LoVo (cell line): ENCODE measurements at places on chromosomes 1 and 21.

- no peak for DNase-seq
These were observed 252.3 kb downstream of the FMN2 start for GRCh38 chr1:240343966-240344365.

- DNase-seq, result no peak
These were observed 39.2 kb downstream of the DISP3 start for GRCh38 chr1:11518016-11518701.

DNA sequence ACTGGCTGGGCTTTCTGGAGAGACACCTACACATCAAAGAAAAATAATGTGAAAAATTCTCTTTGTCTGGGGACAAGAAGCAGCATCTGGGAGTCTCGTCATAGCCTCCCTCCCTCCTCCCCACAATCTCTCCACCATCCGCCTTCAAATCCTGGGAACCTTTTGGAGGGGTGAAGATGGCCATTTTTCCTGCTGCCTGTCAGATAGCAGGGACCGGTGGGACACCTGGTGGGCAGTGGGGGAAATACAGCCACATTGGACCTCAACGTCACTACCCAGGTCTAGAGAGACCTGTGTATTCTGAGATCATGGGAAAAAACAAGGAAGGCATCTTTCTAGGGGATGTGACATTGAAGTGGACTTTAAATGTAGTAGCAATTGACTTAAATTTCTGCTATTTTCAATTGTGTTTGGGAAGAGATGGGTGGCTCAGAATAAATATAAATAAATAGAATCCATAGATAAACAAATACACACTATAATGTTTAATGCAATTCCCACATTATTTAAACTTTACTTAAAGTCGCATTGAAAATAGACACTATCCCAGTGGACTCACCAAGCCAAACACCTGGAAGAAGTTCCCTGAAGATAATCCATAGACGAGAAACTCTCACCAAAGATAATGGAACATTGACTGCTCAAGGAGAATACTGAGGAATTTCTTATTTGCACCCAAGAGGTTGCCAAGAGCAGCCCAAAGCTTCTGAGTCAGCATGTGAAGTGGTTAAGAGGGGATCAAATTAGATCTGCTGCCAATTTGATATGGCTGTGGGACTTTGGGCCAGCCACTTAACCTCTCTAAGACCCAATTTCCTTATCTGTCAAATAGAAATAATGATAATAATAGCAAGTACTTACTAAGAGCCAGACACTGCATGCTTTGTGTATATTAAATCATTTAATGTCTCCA, 147.6 kb upstream of the CAMK1G start:
- DNase-seq, result peak; percentile 63

DNA sequence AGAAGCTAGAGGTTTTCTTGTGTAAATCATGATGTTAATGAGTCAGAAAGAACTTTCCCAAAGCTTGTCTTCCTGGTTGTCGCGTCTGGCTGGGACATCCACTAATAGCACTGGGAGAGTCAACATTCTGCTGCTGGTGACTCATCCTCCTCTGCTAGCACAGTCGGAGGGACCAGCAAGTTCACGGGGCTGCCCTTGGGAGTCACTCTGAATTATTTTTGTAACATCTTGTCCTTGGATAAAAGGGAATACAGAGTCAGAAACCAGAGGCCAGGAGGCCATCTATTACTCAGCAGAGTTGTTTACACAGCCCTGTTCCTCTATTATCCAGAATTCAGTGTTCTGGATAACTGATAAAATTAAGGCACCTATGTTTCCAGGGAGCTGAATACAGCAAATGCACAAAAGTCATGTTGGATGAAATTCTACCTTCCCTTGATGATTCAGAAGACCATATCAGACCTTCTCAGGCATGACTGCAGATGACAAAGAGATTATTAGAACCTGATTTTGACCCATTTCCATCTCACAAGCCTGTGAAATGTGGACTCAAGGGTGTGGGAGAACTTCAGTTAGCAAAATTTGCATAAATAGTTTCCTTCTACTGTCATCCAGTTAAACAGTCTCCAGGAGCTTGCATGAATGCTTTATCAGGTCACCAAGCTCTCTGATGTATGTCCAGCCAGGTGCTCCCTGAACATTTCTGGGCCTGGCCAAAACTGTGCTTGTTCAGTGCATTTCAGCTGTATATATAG, 68.1 kb downstream of the JAK1 start:
- DNase-seq, result peak; percentile 94

- DNase-seq, result no peak
These were observed 411.0 kb upstream of the NEGR1 start for GRCh38 chr1:72693376-72693775.

- DNase-seq, result no peak
These were observed 94.7 kb downstream of the CSMD2 start for GRCh38 chr1:34070201-34070836.

- DNase-seq, result no peak
These were observed 299.8 kb upstream of the USP25 start for GRCh38 chr21:15430023-15430422.

- no peak for DNase-seq
These were observed 732.9 kb downstream of the RWDD3 start for GRCh38 chr1:95966866-95967265.

- peak; percentile 52 for DNase-seq
These were observed 75.1 kb downstream of the ZNF281 start for GRCh38 chr1:200334661-200335256.

GRCh38 chr1:153629971-153630370, 1.7 kb downstream of the S100A1 start:
- no peak for DNase-seq

DNA sequence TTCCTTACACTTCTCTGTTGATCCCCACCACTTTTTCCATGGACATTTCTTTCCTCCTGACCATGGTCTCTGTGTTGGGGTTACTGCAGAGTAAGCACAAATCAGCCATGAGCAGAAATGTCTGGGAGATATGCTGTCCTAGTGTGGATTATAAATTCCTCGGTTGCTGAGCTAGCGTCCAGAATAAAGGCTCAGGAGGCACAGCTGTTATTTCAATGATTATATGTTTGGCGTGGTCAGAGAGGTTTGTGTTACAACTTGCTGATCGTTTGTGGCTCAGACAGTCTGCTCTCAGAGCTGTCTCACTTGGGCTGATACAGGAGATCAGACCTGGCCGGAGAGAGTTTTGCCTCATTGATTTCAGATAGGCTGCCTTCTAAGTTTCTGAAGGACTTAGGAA, 37.5 kb upstream of the LAMC2 start:
- DNase-seq, result no peak

DNA sequence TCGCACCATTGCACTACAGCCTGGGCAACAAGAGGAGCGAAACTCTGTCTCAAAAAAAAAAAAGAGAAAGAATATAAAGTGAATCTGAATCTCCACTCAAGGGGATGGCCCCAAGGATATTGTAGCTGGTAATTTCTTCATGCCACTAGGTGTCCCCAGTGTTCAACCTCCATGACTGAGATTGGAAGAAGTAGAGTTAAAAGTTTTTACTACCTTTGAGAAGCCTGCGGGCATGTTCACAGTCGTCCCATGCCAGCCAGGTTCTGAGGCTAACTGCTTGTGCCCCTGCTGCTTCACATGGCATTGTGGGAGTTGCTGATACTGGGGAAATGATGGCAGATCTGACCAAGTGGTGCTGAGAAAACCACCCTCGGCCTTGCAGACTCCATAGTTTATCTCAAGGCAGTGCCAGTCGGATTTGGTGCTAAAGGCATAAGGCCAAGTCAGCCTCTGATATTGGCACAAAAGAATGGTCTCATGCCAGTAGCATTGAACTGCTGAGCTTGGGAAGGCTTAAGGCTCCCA, 10.8 kb upstream of the SHISA4 start:
- peak; percentile 22 for DNase-seq

- peak; percentile 89 for DNase-seq
These were observed 12.1 kb downstream of the PRKACB start for GRCh38 chr1:84156210-84156621.

- DNase-seq, result peak; percentile 34
These were observed 25.6 kb downstream of the SLC45A1 start for GRCh38 chr1:8343464-8344001.

GRCh38 chr1:12763479-12763878, 10.1 kb upstream of the PRAMEF12 start:
- no peak for DNase-seq

GRCh38 chr1:182617014-182617429, 12.8 kb upstream of the RGS16 start:
- DNase-seq, result no peak

DNA sequence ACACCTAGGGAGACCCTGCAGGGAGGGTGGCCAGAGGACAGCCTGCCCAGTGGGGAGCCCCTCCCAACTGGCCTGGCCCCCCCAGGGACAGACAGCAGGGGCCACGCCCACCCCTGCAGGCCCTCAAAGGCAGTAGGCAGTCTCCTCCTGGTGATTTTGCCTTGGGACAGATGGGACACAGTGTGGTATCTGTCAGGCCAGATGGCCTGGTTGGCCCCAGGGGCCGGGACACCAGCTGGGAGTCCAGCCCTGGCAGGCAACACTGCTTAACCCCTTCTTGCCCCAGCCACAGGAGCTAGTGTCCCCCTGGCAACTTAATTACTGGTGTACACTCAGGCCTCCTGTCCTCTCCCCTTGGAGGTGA, 17.8 kb downstream of the IFFO2 start:
- DNase-seq, result no peak

DNA sequence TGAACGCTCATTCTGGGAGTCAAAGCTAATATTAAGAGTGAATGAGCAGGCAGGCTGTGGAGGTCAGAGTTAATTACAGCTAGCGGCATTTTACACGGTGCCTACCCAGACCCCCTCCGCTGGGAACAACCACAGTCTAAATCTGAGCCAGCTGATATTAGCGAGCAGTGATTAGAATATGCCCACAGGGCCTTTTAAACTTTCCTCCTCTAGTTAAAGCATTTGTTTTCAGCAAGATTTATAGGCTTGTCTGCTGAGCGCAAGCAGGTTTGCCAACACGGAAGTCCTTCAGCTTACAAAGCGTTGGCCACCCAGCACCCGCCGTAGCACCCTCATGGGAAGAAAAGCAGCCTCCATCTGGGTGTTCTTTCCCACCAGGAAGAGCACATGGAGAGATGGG, 72.1 kb downstream of the LMX1A start:
- no peak for DNase-seq

DNA sequence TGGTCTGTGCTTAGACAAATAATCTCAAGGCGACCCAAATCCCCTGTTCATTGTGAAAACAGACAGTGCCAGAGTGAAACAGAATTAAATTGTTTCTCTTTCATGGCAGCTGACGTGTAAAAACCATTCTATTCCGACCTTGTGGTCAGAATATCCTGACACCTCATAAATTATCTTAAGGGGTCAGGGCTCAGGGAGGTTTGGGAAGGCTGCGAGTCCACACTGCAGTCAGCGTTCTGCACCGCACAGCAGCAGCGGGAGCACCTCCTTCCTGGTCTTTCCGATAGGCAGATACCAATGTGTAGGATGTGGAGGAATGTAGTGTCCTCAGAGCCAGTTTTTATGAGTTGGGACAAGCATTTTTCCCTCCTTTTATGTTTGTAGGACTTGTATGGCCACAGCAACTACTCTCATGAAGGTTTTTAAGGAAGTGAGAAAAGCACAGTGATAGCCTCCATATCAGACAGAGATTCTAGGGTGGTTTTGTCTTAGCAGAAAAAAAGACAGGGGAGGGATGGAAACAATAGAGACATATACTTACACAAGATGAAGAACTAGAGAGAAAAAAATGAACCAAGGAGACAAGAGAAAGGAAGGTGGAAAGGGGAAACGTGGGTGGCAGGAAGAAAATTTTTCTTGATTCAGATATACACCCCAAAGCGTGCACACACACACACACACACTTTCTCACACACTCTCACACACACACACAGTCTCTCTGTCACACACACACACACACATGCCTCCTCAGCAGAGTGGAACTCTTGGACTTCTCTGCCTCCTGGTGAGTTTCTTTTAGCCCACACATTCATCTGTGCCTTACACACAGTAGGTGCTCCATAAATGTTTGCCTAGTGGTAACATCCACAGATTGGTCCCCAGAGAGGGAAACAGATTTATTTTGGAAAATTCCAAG, 68.6 kb downstream of the NTMT2 start:
- no peak for DNase-seq

GRCh38 chr1:108556499-108556898, 3.4 kb upstream of the EEIG2 start:
- DNase-seq, result no peak

- DNase-seq, result no peak
These were observed 696.2 kb upstream of the PRMT6 start for GRCh38 chr1:106360252-106360651.

GRCh38 chr1:153945795-153946621, 510 bp downstream of the DENND4B start:
- peak; percentile 53 for DNase-seq

GRCh38 chr1:201436969-201437368, 15.4 kb upstream of the TNNI1 start:
- DNase-seq, result no peak

DNA sequence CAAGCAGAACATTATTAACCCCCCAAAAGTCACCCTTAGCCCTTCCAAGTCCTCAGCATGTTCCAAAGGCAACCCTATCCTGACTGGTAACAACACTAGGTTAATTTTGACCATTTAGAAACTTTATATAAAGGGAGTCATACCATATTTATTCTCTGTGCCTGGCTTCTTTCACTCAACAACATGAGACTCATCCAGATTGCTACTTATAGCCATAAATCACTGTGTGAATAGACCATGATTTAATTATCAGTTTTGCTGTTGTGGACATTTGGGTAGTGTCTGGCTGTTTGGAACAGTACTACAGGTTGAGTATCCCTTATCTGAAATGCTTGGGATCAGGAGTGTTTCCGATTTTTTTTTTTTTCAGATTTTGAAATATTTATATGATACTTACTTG, 252.1 kb downstream of the DISC1 start:
- DNase-seq, result no peak

- peak; percentile 13 for DNase-seq
These were observed 4.3 kb downstream of the CAMK1G start for GRCh38 chr1:209587789-209588188.

DNA sequence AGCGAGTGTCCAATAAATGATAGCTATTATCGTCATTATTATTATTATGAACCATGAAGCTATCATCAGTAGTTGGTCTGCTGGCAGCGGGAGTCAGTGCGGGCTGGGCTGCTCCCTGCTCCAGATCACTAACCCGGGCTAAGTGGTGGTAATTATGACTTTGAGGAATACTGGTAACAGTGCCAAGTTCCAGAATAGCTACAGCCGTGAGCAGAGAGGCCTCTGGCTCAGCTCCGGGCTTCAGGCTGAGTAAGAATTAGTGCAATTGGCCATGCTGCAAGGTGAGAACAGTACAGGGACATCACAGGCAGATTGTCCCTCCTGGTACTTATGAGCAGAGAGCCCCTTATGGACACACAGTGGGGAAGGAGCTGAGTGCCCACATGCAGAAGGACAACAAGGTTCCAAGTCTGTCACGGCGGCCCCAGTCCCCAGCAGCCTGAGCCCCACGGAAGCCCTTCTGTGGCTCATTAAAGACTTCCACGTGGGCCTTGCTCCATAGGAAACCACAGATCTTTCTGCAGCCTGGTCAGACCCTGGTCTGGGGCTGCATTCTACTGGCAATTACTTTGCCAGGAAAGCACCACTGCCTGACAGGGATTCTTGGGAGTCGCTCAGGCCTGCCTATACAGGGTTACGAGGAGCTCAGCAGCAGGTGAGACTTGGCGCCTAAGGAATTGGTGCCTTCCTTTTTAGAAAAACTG, 235.1 kb downstream of the RRAGC start:
- no peak for DNase-seq
